T-helper 17 cell (primary cell): ENCODE measurements at places on chromosomes 1 and 21. TPM values are rescaled to one million over a fixed set of nuclear protein-coding genes. Genes with fewer than 3 reads are reported as not detected.

- H3K27ac ChIP-seq = no peak overlapping the region
- peaks cover 12% of the 10 kb centered on the region for H3K27me3 ChIP-seq
- H3K4me1 ChIP-seq = no peaks in the 10 kb centered on the region
- no peak overlapping the region for H3K4me3 ChIP-seq
- no peak for DNase-seq
- H3K36me3 ChIP-seq = no peaks in the 10 kb centered on the region
These were observed 256.8 kb downstream of the MATN1 start for GRCh38 chr1:30466610-30467009.

Gene NT5C1A
- total RNA-seq = 0.31 TPM

Gene CYB561D1
- total RNA-seq = 21.0 TPM

Gene DIRAS3
- not detected for total RNA-seq
